WTC11 (cell line): ENCODE measurements at places on chromosomes 4 and X. TPM values are rescaled to one million over a fixed set of nuclear protein-coding genes. Genes with fewer than 3 reads are reported as not detected.

NEIL3 gene
- 9.9 to 13.5 TPM (median 12.0 TPM) in 3 replicates for total RNA-seq

CCSER1 gene
- total RNA-seq = 0.71 to 1.1 TPM (median 0.87 TPM) in 3 replicates

VSIG4 gene
- total RNA-seq = 0.24 to 0.41 TPM (median 0.25 TPM) in 3 replicates

FAM47E gene
- 1.4 to 1.6 TPM (median 1.6 TPM) in 3 replicates for total RNA-seq

HPGDS gene
- total RNA-seq = not detected in 3 replicates

KLHL13 gene
- 5.9 to 7.7 TPM (median 6.0 TPM) in 3 replicates for total RNA-seq

MAGEB16 gene
- total RNA-seq = not detected in 3 replicates

TRPC3 gene
- total RNA-seq = 0.21 to 0.30 TPM (median 0.26 TPM) in 3 replicates

SERPINA7 gene
- total RNA-seq = not detected in 3 replicates

PORCN gene
- total RNA-seq = 16.4 to 19.7 TPM (median 16.9 TPM) in 3 replicates

PF4V1 gene
- not detected in 3 replicates for total RNA-seq

AKAP4 gene
- total RNA-seq = not detected in 3 replicates

CLDN22 gene
- not detected in 3 replicates for total RNA-seq

STK32B gene
- 1.2 to 1.9 TPM (median 1.6 TPM) in 3 replicates for total RNA-seq

FAM47A gene
- not detected in 3 replicates for total RNA-seq

KLKB1 gene
- 9.8 to 10.1 TPM (median 10.1 TPM) in 3 replicates for total RNA-seq

RAB33B gene
- total RNA-seq = 5.7 to 7.5 TPM (median 6.5 TPM) in 3 replicates

FAM241A gene
- 0.22 to 0.23 TPM (median 0.23 TPM) in 3 replicates for total RNA-seq

VCX2 gene
- not detected in 3 replicates for total RNA-seq

VSIG1 gene
- 0.73 to 1.2 TPM (median 0.76 TPM) in 3 replicates for total RNA-seq

TRIM61 gene
- total RNA-seq = 2.8 to 3.0 TPM (median 2.8 TPM) in 3 replicates

ARL9 gene
- 0.27 to 0.48 TPM (median 0.30 TPM) in 3 replicates for total RNA-seq

H2BW2 gene
- 0.15 to 0.50 TPM in 2 of 3 replicates, not detected in the other for total RNA-seq
